ENCODE measurements at places on chromosomes 1 and 21.

DNA sequence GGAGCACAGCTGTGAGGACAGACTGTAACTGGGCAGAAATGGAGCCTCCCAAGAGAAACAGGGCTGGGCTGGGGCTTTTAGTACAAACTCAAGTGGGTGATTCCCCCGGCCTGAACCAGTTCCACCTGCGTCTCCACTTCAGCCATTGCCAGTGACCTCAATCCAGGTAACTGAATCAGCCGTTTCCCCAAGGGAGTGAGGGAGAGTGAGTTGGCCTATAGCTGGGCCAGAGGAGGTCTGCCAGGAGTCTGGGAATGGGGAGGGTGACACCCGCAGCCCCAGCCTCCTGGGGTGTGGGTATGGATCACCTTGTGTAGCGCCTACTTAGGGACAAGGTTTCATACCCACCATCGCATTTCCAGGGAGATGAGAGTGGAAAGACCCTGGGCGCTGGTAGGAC is 8.5 kb downstream of the SLC26A9 start:
- no peak for DNase-seq

DNA sequence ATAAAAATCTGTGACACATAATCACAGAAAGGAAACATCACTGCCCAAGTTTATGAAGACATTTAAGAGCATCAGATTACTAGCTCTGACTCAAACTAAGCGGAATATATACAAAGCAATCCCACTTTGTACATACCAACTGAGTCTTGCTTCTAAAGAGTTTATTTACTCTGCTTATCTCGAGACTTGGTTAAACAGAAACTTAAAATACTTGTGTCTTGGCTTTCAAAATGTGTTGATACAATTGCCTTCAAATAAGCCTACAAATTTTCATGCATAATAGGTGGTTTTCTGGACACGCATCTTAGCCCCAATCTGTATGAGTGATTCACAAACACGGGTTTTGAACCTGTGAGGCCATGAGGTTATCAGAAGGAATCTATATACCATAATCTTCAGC is 21.0 kb downstream of the CD160 start:
- DNase-seq = no peak

- no peak for DNase-seq
These were observed 5.0 kb upstream of the GABRD start for GRCh38 chr1:2014181-2014580.

GRCh38 chr1:227793948-227794816 is 21.3 kb upstream of the PRSS38 start:
- no peak for DNase-seq
